Activated naive CD4-positive, alpha-beta T cell treated with anti-CD3 and anti-CD28 coated beads for 36 hours (primary cell): ENCODE measurements at places on chromosomes 16 and 17.

DNA sequence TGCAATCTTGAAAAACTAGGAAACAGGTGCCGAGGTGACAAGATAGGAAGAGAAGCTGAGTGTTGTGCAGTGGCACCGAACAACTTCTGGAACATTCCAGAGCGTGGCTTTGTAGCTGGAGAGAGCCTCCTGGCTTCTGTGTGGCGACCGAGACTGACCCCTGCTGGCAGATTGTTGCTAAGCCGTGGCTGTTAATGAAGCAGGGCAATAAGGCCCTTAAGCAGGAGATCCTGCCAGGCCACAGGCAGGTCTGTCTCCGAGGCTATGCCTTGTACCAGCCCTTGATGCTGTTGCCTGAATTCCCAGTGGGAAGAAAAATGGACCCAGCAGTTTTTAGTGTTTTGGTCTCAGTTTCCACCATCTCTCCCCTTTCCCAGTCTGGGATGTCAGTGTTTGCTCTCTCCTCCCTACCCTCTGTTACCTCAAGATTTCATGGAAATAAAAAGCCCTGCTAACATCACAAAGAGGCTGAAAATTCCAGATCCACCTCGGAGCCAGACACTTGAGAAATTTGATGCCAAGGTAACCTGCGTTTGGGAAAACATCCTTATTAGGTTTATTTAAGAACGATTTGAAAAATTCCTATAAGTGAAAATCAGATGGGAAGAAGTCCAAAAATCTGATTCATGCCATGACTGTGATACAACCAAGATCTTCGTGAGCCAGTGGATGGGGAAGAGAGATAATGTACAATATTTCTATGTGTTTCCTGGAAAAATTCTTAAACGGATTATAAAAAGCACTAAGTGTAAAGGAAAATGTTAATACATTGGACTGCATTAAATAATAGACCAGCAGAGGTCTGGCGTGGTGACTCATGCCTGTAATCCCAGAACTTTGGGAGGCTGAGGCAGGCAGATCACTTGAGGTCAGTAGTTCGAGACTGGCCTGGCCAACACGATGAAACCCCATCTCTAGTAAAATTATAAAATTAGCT, 265.1 kb downstream of the PRKCA start:
- peak; percentile 89 for DNase-seq

- DNase-seq, result no peak
These were observed 683.8 kb upstream of the EEF2KMT start for GRCh38 chr16:5781436-5781835.

DNA sequence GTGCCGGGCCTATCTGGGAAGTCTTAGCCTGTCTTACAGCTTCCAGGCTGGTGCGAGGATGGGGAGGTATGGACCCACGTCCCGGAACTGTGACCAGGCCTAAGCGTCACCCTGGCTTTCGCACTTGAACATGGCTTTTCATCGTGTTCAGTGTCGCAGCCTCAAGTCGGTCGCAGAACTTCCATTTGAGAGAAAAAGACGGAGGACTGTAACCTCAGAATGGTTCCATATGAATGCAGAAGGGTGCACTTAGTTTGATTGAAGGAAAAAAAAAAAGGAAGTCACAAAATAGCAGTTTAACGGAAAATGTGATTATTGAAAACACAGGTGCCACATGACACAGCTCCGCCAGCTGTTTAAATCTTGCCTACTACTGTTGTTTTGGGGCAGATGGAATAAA, 30.2 kb upstream of the JPT2 start:
- no peak for DNase-seq

DNA sequence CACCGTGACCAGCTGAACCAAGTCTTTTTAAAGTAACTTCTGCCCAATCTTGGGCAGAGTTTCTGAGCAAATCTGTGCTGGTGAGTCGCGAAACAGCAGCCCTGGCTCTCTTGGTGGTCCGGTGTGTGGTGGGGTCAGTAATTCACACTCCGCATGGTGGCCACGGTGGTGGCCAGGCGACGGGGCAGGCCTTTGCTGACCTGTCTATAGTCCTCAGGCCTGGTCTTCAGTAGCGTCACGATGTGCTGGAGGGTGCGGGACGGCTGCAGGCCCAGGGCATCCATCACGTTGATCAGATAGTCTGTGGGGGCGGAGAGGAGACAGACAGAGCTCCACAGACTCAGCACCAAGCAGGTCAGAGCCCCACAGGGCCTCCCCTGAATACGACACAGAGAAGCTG, 64.2 kb downstream of the COG7 start:
- no peak for DNase-seq

- peak; percentile 76 for DNase-seq
These were observed 10.1 kb upstream of the STAC2 start for GRCh38 chr17:39235555-39236449.

GRCh38 chr17:39209317-39210092, 9.4 kb downstream of the RPL19 start:
- peak; percentile 79 for DNase-seq

DNA sequence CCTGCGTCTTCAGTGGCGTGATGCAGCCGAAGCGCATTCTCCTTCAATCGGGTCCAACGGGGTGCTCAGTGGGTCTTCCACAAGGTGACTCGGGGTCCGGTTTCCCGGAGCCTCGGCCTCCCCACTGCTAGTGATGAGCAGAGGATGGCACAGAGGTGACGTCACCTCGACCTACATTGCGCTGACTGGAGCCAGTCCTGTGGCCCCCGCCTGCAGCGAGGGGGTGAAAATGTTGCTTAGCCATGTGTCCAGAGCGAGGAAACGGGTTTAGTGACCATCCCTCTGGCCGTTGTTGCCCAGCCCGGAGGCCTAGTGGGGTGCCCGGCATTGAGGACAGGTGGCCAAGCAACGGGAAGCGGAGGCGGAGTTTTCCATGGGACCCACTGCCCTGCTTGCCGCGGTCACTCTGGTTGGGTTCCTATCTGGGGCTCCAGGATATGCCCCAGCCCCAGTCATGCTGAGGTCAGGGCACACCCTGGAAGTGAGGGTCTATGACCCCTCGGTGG, 190.6 kb upstream of the CIBAR2 start:
- DNase-seq, result no peak

DNA sequence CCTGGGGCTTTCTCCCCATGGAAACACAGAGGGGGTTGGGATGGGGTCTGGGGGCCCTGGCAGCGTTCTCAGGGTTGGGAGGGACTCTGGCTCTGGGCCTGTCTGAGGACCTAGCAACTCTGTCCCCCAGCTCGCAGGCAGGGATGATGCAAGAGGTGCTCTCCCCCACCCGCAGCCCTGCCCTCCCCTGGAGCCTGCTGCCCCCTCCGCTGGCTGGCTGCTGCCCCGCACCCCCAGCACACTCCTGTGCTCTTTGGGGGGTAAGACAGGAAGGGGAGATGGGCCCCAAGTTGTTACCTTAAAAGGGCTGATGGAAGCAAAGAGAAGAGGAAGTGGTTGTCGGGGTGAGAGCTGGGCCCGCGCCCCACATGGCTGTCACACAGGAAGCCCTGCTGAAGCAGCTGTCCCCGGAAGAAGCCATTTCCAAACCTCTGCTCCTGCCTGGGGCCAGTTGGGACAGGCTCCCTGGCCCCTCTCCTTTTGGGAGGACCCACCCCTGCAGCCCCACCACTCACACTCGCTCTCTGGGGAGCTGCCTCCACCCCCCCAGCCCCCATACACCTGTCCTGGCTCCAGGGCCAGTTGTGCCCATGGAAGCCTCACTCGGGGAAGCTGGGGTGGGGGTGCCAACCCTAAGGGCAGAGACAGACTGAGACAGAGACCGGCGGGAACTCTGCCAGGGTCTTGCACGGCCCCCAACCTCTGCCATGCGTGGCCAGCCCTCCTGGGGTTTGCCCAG, 2.5 kb downstream of the CORO1A start:
- DNase-seq, result peak; percentile 93

DNA sequence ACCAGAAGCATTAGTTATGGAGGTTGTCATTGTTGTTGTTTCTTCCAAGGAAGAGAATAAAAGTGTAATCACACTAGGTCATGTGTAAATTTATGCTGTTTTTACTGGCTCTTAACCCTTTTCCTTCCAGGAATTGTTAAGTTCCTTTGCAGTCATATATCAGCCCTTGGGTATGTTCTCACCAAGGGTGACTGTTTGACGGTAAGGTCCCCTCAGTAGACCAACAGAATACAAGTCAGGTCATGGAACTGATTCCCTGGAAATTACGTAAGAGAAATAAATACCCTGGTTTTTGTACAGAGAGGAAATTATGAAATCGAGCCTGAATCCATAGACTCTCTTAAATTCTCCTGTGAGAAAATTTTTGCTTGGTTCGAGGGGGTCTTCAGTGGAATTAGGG, 11.2 kb upstream of the KCNJ2 start:
- no peak for DNase-seq

- peak; percentile 85 for DNase-seq
These were observed 759 bp downstream of the ALKBH5 start for GRCh38 chr17:18184143-18185031.

DNA sequence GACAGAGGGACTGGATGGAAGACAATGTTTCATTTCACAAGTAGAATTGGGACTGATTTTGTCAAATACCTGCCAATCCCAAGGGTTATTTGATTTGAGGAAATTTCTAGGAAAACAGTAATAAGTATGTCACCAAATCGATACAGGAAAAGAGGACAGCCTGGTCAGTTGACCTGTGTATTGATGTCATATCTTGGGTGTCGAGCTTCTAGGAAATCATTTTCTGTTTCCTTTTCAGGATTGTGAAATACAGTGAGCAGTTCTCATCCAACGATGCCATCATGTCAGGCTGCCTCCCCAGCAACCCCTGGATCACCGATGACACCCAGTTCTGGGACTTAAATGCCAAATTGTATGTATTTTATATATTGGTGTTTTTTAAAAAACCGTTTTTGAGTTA, 56.1 kb downstream of the RGS9 start:
- no peak for DNase-seq

DNA sequence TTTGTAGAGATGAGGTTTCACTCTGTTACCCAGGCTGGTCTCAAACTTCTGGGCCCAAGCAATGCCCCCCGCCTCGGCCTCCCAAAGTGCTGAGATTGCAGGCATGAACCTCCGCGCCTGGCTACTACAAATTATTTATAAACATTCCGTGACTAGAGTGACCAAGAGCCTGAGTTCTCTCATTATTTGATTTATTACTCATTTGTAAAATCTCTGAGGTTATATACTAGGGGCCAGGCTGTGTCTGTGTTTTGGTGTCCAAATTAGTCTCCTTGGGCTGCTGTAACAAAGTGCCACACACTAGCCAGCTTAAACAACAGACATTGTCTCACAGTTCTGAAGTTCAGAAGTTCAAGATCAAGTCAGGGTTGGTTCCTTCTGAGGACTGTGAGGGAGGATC, 70.8 kb upstream of the ELAC2 start:
- no peak for DNase-seq

GRCh38 chr16:57677622-57678369, 9.7 kb downstream of the ADGRG3 start:
- DNase-seq, result no peak

DNA sequence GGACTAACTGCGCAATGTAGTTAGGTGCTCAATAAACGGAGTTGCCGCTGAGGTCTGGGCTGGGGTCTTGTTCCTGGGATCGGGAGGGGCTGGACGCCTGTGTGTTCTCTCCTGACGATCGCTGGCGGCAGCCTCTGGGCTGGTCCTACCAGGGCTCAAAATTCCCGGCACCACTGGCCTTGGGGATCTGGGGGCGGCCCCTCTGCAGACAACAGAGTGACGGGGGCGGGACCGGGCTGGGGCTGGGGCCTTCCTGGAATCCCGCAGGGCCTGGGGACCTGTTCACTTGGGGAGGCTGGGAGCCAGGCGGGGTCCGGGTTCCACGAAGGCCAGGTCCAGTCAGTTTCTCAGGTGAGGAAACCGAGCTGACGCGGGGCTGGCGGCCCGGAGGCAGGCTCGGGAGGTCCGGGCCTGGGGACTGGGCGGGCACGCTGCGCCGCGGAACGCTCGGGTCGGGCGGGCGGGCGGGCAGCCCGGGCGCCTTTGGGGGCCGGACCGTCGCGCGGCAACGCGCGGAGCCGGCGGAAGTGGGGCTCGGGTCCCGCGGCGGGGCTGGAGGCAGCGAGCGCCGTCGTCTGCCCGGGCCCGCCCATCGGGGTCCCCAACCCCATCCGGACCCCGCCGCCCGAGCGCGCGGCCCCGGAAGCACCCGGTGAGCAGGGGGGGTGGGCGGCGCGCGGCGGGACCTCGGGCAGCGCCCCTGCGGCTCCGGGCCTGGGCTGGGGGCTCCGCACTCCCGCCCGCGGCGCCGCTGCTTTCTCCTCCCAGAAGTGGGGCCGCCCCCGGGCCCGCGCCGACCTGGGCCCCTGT, at the start of gene PIGQ:
PIGQ (plus strand) TSS at position 524 of the 810 bp plus-strand sequence. CDS start 4,107 bp downstream, outside the sequence.
- DNase-seq, result peak; percentile 67
